Neural crest cell (in vitro differentiated cells): ENCODE measurements at places on chromosomes 1 and 21.

- H3K27me3 ChIP-seq, result no peaks in the 10 kb centered on the region
- H3K4me1 ChIP-seq, result peaks cover 7% of the 10 kb centered on the region
- H3K36me3 ChIP-seq, result no peaks in the 10 kb centered on the region
- H3K4me3 ChIP-seq, result no peak overlapping the region
- no peak for DNase-seq
These were observed 28.8 kb downstream of the TSPAN2 start for GRCh38 chr1:115060501-115060900.

GRCh38 chr1:150121236-150121862 is 28.4 kb upstream of the PLEKHO1 start:
- peaks cover 4% of the 10 kb centered on the region for H3K36me3 ChIP-seq
- no peak for DNase-seq
- no peaks in the 10 kb centered on the region for H3K27me3 ChIP-seq
- H3K4me1 ChIP-seq, result no peaks in the 10 kb centered on the region
- no peak overlapping the region for H3K27ac ChIP-seq

DNA sequence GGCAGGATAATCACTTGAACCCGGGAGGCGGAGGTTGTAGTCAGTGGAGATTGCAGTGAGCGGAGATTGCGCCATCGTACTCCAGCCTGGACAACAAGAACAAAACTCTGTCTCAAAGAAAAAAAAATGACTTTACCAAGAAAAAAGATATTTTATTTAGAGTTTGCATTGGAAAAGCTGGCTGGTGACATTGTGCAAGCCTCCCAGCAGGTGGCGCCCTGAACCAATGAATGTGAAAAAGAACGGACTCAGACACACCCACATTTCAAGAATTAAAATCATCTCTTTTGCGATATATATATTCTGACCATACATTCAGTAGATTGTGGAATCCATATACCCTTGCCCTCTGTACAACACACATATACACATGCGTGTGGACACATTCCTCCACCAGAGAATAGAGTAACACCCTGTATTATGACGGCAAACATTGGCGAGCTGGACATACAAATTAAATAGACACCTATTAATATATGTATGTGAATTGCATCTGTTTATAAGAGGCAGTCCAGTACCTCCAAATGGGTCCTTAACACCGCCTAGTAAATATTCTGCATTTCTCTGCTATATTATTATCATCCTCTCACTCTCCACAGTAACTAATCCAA is 39.0 kb upstream of the CADM3 start:
- no peaks in the 10 kb centered on the region for H3K27me3 ChIP-seq
- no peak overlapping the region for H3K4me3 ChIP-seq
- peak; percentile 76 for DNase-seq
- no peaks in the 10 kb centered on the region for H3K4me1 ChIP-seq
- no peaks in the 10 kb centered on the region for H3K36me3 ChIP-seq
- no peak overlapping the region for H3K27ac ChIP-seq

DNA sequence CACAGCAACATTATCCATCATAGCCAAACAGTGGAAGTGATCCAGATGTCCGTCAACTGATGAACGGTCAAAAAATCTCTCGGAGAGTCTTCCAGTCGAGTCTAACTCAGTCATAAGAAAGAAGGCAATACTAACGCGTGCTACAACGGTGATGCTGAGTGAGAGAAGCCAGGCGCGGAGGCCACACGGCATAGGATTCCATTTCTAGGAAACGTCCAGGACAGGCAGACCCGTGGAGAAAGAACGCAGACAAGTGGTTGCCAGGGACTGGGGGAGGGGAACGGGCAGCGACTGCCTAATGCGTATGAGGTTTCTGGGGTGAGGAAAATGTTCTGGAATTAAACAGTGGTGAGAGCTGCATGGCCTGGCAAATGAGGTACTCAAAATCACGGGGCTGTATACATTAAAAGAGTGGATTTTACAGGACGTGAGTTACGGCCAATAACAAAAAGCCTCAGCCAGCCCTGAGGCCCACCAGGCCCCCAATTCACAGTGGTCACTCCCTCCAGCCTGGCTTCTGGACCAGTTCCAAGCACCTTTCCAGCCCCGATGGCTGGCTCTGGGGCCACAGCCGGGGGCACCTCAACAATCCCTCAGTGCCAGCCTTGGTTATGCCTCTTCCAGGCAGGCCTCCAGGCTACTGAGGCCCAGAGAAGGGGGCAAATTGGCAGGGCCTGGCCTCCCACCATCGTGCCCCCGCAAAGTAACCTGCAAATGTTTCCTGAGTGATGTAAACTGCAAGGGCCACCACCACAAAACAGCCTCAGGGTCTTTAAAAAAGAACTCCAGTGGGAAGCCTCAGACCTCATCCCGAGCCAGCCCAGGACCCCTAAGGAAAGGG is 3.4 kb downstream of the WNT9A start:
- no peaks in the 10 kb centered on the region for H3K36me3 ChIP-seq
- DNase-seq, result no peak
- H3K27me3 ChIP-seq, result peaks cover 23% of the 10 kb centered on the region
- H3K4me3 ChIP-seq, result peak overlapping the region; percentile 1
- H3K27ac ChIP-seq, result no peak overlapping the region

- H3K4me3 ChIP-seq, result no peak overlapping the region
- no peaks in the 10 kb centered on the region for H3K36me3 ChIP-seq
- H3K4me1 ChIP-seq, result no peaks in the 10 kb centered on the region
- DNase-seq, result peak; percentile 7
- H3K27ac ChIP-seq, result no peak overlapping the region
These were observed 393.1 kb downstream of the BRINP3 start for GRCh38 chr1:190084552-190084951.

DNA sequence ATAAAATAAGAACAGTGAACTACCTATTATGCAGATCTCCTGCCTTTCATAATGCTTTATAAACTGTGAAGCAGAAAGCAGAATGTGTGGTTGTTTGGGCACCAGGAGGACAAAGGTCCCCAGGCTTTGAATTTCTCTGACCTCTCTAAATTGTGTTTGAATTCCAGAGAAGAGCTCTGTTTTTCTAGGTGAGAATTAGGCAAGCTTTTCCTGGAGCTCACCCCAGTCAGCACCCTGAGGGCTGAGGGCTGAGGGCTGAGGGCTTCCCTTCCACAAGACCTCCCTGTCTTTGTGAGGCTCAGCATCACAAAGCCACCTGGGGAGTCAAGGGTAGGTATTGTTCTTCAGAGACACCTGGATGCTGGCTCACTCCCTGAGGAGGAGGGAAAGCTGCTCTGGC is 45.5 kb upstream of the LRIG2 start:
- no peak overlapping the region for H3K27ac ChIP-seq
- no peaks in the 10 kb centered on the region for H3K27me3 ChIP-seq
- no peak for DNase-seq
- no peak overlapping the region for H3K4me3 ChIP-seq
- peaks cover 4% of the 10 kb centered on the region for H3K36me3 ChIP-seq
- H3K4me1 ChIP-seq, result peaks cover 9% of the 10 kb centered on the region

GRCh38 chr1:85544689-85545215 is 35.8 kb upstream of the CCN1 start:
- peak overlapping the region; percentile 46 for H3K27ac ChIP-seq
- H3K4me1 ChIP-seq, result peaks cover 14% of the 10 kb centered on the region
- no peak overlapping the region for H3K4me3 ChIP-seq
- H3K36me3 ChIP-seq, result no peaks in the 10 kb centered on the region
- H3K27me3 ChIP-seq, result no peaks in the 10 kb centered on the region

DNA sequence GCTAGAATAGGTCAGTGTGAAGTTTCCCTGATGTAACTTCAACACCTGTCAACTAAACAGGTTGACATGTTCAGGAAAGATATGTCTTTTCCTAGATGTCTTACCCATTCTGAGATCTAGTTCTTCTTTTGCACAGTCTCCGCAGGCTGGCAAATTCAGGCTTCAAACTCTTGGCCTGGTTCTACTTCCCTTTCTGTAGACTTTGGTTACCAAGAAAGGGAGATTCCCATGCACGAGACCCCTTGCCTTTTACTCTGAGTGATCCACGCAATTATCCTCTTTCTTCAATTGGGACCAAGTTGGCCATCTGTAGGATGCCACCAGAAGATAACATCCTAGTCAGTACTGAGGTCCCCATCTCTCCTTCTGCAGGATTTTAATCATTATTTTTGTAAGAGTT is 2.0 kb downstream of the CFAP45 start:
- peaks cover 16% of the 10 kb centered on the region for H3K4me1 ChIP-seq
- no peak overlapping the region for H3K4me3 ChIP-seq
- no peak for DNase-seq
- H3K36me3 ChIP-seq, result no peaks in the 10 kb centered on the region
- H3K27ac ChIP-seq, result no peak overlapping the region
- H3K27me3 ChIP-seq, result peaks cover 40% of the 10 kb centered on the region

DNA sequence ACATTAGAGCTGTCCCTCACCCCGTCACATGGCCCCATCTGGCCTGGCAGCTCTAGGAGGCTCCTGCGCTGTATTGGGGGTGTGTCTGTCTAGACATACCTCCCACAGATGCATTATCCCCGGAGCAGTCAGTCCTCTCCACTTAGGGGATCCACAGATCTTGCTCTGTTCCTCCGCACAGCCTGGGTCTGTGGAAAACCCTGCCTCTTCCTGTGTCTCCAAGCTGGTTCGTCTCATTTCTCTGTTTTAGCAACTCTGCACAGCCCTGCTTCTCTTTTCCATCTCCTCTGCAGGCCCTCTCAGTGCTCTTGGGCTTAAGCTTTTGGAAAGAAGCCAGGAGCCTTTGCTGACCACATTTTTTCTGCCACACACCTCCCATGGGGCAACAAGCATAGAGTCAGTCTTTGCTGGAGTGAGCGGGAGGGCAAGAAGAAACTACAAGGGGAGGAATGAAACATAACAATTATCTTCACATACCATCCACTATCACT is 241.5 kb downstream of the FOXD2 start:
- H3K27me3 ChIP-seq, result peaks cover 63% of the 10 kb centered on the region
- no peaks in the 10 kb centered on the region for H3K36me3 ChIP-seq
- no peak for DNase-seq
- peaks cover 23% of the 10 kb centered on the region for H3K4me1 ChIP-seq

- H3K27ac ChIP-seq, result no peak overlapping the region
- no peak overlapping the region for H3K4me3 ChIP-seq
- H3K4me1 ChIP-seq, result peaks cover 3% of the 10 kb centered on the region
- H3K36me3 ChIP-seq, result no peaks in the 10 kb centered on the region
- peaks cover 2% of the 10 kb centered on the region for H3K27me3 ChIP-seq
These were observed 53.6 kb upstream of the MUTYH start for GRCh38 chr1:45393718-45394302.

DNA sequence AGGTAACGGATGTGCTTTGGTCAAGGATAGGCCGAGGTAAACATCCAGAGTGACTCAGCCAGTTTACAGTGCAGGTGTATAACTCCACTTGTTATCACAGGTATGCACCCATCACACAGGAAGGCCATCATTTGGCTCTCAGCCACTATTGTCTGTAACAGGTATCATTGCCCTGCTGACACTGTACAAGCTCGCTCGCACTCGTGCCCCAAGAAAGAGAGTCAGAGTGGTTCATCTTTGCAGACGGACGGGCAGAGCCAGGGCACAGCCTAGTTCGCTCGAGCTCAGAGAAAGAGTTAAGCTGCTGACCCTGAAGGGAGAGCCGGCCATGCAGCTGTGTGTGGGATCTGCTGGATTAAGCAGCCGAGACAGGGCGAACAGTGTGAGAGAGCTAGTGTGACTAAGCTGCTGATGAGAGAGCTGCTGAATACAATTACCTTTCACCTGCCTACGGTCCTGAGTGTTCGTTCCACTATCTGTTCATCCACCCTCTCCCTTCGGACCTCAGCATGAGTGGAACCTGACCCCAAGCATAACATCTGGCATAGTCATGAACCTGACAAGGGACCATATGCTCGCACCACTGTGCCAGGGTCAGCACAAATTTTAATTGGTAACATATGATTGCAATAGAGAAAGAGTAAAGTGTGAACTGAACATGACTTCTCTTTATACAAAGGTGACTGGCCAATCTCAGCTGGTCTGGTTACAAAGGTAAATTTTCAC is 27.0 kb upstream of the LYPD8 start:
- H3K27me3 ChIP-seq, result no peaks in the 10 kb centered on the region
- no peak for DNase-seq
- no peak overlapping the region for H3K27ac ChIP-seq
- no peak overlapping the region for H3K4me3 ChIP-seq

DNA sequence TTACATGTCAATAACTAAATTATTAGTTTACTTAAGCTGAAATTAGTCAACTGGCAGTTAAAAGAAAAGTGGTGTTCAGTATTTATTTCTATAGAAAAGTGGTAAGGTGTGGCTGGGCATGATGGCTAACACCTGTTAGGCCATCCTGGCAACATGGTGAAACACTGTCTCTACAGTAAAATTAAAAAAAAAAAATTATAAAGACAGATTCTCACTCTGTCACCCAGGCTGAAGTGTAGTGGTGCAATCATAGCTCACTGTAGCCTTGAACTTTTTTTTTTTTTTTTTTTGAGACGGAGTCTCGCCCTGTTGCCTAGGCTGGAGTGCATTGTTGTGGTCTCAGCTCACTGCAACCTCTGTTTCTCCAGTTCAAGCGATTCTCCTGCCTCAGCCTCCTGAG is 32.9 kb downstream of the WNT4 start:
- peaks cover 11% of the 10 kb centered on the region for H3K36me3 ChIP-seq
- no peak for DNase-seq
- no peaks in the 10 kb centered on the region for H3K27me3 ChIP-seq
- no peak overlapping the region for H3K4me3 ChIP-seq
- H3K4me1 ChIP-seq, result peaks cover 32% of the 10 kb centered on the region

- no peak overlapping the region for H3K27ac ChIP-seq
- no peaks in the 10 kb centered on the region for H3K4me1 ChIP-seq
- H3K36me3 ChIP-seq, result peaks cover 5% of the 10 kb centered on the region
- no peaks in the 10 kb centered on the region for H3K27me3 ChIP-seq
- DNase-seq, result no peak
These were observed 43.9 kb downstream of the DSCAM start for GRCh38 chr21:40803101-40803500.

DNA sequence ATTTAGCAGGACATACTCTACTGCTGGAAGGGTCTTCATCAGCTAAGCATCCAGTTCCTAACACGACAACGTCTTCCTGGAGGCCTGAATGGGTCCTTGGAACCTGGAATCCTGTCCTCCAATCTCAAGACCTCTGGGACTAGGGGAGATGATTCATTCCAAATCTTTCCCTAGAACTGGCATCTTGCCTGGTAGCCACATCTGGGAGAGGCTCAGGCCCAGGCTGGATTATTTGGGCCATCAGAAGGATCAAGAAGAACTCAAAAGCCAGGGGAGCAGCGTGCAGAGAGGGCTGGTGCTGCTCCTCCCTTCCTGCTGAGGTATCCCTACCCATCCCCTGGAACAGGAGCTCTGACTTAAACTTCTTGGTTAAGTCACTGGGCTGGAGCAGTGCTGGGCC is 2.8 kb upstream of the PHLDA3 start:
- no peaks in the 10 kb centered on the region for H3K36me3 ChIP-seq
- no peak overlapping the region for H3K4me3 ChIP-seq
- DNase-seq, result no peak
- no peak overlapping the region for H3K27ac ChIP-seq

GRCh38 chr1:154845879-154846278 is 24.2 kb downstream of the KCNN3 start:
- DNase-seq, result no peak
- peaks cover 27% of the 10 kb centered on the region for H3K4me1 ChIP-seq
- no peak overlapping the region for H3K27ac ChIP-seq
- H3K36me3 ChIP-seq, result no peaks in the 10 kb centered on the region

- H3K4me3 ChIP-seq, result no peak overlapping the region
- H3K4me1 ChIP-seq, result no peaks in the 10 kb centered on the region
- H3K36me3 ChIP-seq, result no peaks in the 10 kb centered on the region
- no peak for DNase-seq
These were observed 32.0 kb downstream of the SUSD4 start for GRCh38 chr1:223331929-223332328.

- H3K4me3 ChIP-seq, result no peak overlapping the region
- peaks cover 10% of the 10 kb centered on the region for H3K36me3 ChIP-seq
- H3K27me3 ChIP-seq, result peaks cover 6% of the 10 kb centered on the region
- H3K27ac ChIP-seq, result no peak overlapping the region
- DNase-seq, result no peak
These were observed 25.6 kb downstream of the SLC45A1 start for GRCh38 chr1:8343464-8344001.

- peak; percentile 21 for DNase-seq
- peaks cover 36% of the 10 kb centered on the region for H3K36me3 ChIP-seq
- H3K4me3 ChIP-seq, result peak overlapping the region; percentile 74
- H3K27ac ChIP-seq, result peak overlapping the region; percentile 88
These were observed 94.4 kb downstream of the COLGALT2 start for GRCh38 chr1:183942933-183943693.
